Muscle of arm (tissue), 14 donors: ENCODE measurements at places on chromosomes 6 and 20. TPM values are rescaled to one million over a fixed set of nuclear protein-coding genes. Genes with fewer than 3 reads are reported as not detected.

DNA sequence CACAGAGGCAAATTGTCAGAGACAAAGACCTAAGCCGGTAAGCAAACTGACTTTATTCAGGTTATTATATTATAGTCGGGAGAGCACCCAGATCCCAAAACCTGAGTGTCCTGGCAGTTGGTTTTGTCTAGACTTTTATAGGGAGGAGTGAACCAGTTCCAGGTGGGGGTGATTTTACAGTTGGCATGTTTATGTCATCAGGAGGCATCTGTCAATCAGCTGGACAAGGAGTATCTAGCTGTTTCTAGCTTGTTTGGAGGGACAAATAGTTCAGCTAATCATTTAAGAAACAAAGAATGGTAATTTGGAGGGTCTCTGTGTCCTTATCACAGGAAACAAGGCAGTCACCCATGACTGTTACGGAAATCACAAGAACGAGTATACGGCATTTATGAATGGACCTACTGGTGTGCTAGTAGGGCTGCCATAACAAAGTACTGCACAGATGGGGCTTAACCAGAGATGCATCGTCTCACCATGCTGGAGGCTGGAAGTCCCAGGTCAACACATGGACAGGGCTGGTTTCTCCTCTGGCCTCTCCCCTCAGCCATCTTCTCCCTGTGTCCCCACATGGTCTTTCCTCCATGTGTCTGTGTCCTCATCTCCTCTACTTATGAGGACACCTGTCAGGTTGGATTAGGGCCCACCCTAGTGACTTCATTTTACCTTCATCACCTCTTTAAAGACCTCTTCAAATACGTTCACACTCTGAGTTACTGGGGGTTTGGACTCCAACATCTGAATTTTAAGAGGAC is 122.7 kb downstream of the LY86 start:
- DNase-seq, result no peak

- DNase-seq, result no peak
Observed at GRCh38 chr20:37914672-37915433, 11.9 kb downstream of the VSTM2L start.

DNA sequence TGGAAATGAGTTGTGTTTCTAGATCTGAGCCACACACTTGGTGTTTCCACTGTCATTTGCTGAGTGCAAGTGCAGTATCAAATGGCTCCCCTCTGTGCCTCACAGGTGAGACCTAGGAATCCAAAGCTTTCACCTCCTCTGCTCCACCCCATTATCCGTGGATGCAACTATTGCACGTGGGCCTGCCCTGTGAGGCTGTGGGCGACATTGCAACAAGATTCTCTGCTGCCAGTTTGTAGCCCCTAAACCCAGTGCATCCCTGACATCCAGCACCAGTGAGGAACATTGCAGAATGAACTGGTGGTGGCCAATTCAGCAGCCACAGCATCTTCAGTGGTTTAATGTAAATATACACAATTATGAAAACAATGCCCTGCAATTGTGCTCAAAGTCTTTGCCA is 115.0 kb upstream of the FOXA2 start:
- no peak for DNase-seq

GRCh38 chr20:60817891-60818290 is 434.2 kb upstream of the CDH4 start:
- DNase-seq, result no peak

- no peak for DNase-seq
Observed at GRCh38 chr6:63589952-63590411, 17.7 kb downstream of the LOC128125822 start.

TRERF1 gene
- 10.3 TPM for polyA plus RNA-seq

TOX2 gene
- 3.8 TPM for polyA plus RNA-seq
